ENCODE measurements at places on chromosomes 6 and 20.

GRCh38 chr20:50153500-50154377, at the start of gene PEDS1:
TSS of gene PEDS1 (minus strand) at chr20:50153723. CDS start at chr20:50153637, 86 bp downstream.
- peak; percentile 13 for DNase-seq

GRCh38 chr6:14863902-14864850, 381.7 kb upstream of the JARID2 start:
- no peak for DNase-seq

GRCh38 chr20:35491823-35492222, 36.4 kb downstream of the CEP250 start:
- DNase-seq, result no peak

- no peak for DNase-seq
Measured at GRCh38 chr6:117674503-117674902, 766 bp upstream of the NUS1 start.

GRCh38 chr20:46049190-46049589, 20.2 kb downstream of the SLC12A5 start:
- no peak for DNase-seq

GRCh38 chr6:38990475-38990874, 58.1 kb upstream of the GLP1R start:
- no peak for DNase-seq

DNA sequence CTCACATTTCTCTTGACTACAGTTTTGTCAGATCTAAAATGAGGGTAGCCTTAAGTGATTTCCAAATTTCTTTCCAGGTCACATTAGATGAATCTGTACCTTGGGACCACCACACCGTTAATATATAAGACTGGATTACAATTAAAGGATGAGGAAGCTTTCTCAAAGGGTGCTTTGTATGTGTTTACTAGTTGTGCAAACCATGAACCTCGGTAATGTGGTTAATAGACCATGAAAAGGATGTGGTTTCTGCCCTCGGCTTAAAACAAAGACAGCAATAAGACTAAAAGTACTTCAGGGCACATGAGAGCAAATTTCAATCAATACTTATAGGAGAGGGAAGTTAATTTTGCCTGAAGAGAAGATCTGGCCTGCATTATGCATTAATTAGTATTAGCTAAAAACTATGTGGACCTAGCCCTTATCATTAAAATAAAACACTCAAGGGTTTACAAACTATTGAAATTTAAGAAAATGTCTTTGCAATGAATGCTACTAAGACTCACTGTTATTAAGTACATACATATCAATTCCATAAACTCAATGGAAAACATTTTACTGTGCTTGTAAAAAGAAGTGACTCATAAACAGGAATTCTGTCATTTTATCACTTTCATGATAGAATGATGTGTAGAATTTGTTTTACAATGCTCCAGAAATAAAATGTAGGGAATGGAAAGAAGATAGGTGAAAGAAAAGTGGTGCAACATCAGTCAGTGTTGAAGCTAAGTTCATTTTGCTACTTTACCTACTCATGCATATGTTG, 936 bp upstream of the TMX4 start:
- DNase-seq, result peak; percentile 62

GRCh38 chr6:49233483-49233882, 229.6 kb downstream of the MMUT start:
- DNase-seq, result no peak

- DNase-seq, result no peak
Measured at GRCh38 chr20:34475979-34476736, 40.1 kb upstream of the DYNLRB1 start.

- no peak for DNase-seq
Measured at GRCh38 chr6:64848467-64848866, 858.6 kb downstream of the EYS start.

DNA sequence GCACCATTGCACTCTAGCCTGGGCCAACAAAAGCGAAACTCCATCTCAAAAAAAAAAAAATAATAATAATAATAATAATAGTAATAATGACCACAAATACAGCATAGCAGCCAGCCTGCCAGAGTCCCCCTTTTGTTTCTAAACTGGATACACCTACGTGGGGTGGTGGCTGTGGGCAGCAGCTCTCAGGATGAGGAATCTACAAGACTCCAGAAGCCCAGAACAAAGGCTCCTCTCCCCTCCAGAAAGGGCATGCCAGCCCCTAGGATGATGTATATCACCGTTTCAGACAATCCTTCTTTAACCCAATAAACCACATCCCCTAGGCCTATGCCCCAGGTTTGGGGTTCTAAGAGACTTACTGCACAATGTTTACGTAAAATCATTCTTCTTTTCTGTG, 155.9 kb downstream of the QRSL1 start:
- DNase-seq, result no peak

- no peak for DNase-seq
Measured at GRCh38 chr6:88725111-88725975, 238.1 kb downstream of the RNGTT start.

GRCh38 chr6:50995036-50995435, 176.4 kb downstream of the TFAP2B start:
- no peak for DNase-seq

GRCh38 chr20:17520583-17520982, 10.6 kb downstream of the BFSP1 start:
- no peak for DNase-seq

Measured in SIG-M5 (cell line).